Foreskin keratinocyte (primary cell): ENCODE measurements at places on chromosomes 13 and 19.

- DNase-seq = no peak
Observed at GRCh38 chr13:38636073-38636472, 50.8 kb upstream of the FREM2 start.

DNA sequence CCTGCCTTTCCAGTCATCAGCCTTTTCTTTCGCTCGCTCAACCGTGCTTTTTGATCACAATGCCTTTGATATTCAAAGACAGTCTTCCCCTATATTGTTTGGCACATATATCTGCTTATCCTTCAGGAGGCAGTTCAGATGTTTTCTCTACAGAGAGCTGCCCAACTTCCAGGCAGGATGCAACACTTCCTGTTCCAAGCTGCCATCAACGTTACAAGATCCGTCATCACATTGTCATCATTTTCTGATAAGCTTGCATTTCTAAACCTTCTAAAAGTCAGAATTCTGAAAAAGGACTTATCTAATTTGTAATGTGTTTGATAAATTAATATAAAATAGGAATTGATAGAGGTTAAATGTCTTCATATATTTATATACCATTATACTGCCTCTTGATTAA, 574.2 kb downstream of the TBC1D4 start:
- DNase-seq = no peak

GRCh38 chr19:58181902-58182576, 822 bp upstream of the ZNF274 start:
- peak; percentile 49 for DNase-seq

DNA sequence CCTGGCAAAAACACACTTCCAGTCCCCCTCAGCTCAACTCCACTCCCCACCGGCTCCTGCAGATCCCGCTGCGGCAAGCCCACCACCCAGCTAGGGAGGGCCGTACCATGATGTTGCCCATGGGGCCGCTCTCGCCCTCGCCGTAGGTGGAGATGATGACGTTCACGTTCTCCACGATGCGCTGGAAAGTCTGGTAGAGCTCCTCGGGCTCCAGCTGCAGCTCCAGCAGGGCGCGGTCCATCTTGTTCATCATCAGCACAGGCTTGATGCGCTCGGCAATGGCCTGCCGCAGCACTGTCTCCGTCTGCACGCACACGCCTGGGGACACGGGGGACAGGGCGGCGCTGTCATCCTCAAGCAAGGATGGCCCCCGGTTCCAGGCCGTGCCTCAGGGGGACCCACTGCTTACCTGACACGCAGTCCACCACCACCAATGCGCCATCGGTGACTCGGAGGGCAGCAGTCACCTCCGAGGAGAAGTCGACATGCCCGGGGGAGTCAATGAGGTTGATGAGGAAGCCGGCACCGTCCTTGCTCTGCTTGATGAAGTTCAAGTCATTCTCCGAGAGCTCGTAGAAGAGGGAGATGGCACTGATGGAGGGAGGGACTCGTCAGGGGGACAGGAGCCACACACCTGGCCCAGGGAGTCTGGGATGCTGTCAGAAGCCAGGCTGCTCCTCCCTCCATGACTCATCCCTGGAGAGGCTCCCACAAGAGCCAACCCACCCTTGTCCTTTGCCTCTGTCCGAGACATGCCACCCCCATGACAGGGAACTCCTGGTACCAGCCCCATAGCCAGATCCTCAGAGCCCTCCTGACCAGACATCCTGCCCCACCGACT, 2.3 kb downstream of the EEF2 start:
- peak; percentile 70 for DNase-seq

GRCh38 chr19:44553478-44554171, 24.1 kb upstream of the CEACAM20 start:
- DNase-seq = peak; percentile 99

GRCh38 chr13:36879218-36879938, 40.7 kb downstream of the SMAD9 start:
- DNase-seq = no peak
